ENCODE measurements at places on chromosomes 16 and 17. TPM values are rescaled to one million over a fixed set of nuclear protein-coding genes. Genes with fewer than 3 reads are reported as not detected.

MT1A gene
- total RNA-seq: 2.9 TPM

SLC22A31 gene
- not detected for total RNA-seq

ELAC2 gene
- 39.0 TPM for total RNA-seq

ARHGDIG gene
- not detected for total RNA-seq

TRPV3 gene
- 1.3 TPM for total RNA-seq

FLCN gene
- total RNA-seq: 16.5 TPM

MC1R gene
- 1.6 TPM for total RNA-seq

NUP88 gene
- 50.4 TPM for total RNA-seq

KLHL11 gene
- 6.8 TPM for total RNA-seq

HLF gene
- 10.8 TPM for total RNA-seq

TNFSF12 gene
- 2.7 TPM for total RNA-seq

SPNS2 gene
- 33.9 TPM for total RNA-seq

NPIPA1 gene
- total RNA-seq: 29.5 TPM

LAT gene
- total RNA-seq: 3.5 TPM

ADAD2 gene
- total RNA-seq: 1.1 TPM

NDRG4 gene
- 31.6 TPM for total RNA-seq

HSF4 gene
- total RNA-seq: 10.9 TPM
